ENCODE measurements at places on chromosomes 12 and 14. TPM values are rescaled to one million over a fixed set of nuclear protein-coding genes. Genes with fewer than 3 reads are reported as not detected.

The ADGRD1 gene
- not detected for total RNA-seq

The NTS gene
- not detected for total RNA-seq

The C1S gene
- total RNA-seq: 0.50 TPM

The SRGAP1 gene
- not detected for total RNA-seq

The NFE2 gene
- not detected for total RNA-seq

The TMEM260 gene
- 15.8 TPM for total RNA-seq

The FGF23 gene
- not detected for total RNA-seq

The B3GNT4 gene
- 1.4 TPM for total RNA-seq

The B4GALNT1 gene
- total RNA-seq: 0.99 TPM

The TIMELESS gene
- 62.7 TPM for total RNA-seq

The TCL1B gene
- total RNA-seq: not detected

The CCDC88C gene
- total RNA-seq: 153 TPM

The SLC7A8 gene
- 0.57 TPM for total RNA-seq

The LRRC10 gene
- total RNA-seq: not detected
